Stimulated activated CD4-positive, alpha-beta T cell treated with anti-CD3 and anti-CD28 coated beads, Interleukin-4, amount 100 ng/mL, for 4 hours (primary cell): ENCODE measurements at places on chromosomes 1 and 21.

GRCh38 chr1:103218821-103219220, 110.5 kb upstream of the COL11A1 start:
- no peak for DNase-seq

DNA sequence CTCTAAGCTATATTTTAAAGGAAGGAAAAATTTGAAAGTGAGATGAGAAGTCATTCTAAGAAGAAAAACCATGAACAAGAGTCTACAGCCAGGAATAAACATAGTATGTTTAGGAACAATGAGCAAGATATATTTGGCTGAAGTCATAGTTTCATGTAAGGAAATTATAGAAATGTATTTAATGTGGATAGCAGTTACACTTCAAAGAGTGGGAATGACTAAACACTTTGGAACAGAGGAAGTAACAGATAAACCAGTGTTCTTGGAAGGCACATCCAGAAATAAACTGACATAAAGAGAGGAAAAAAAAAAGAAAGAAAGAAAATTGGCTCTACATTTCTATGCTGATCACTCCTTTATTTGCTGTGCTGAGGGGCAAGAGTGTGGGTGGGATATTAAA, 18.0 kb downstream of the C8A start:
- DNase-seq: no peak

GRCh38 chr1:83901547-83902155, 97.3 kb downstream of the TTLL7 start:
- DNase-seq: no peak

DNA sequence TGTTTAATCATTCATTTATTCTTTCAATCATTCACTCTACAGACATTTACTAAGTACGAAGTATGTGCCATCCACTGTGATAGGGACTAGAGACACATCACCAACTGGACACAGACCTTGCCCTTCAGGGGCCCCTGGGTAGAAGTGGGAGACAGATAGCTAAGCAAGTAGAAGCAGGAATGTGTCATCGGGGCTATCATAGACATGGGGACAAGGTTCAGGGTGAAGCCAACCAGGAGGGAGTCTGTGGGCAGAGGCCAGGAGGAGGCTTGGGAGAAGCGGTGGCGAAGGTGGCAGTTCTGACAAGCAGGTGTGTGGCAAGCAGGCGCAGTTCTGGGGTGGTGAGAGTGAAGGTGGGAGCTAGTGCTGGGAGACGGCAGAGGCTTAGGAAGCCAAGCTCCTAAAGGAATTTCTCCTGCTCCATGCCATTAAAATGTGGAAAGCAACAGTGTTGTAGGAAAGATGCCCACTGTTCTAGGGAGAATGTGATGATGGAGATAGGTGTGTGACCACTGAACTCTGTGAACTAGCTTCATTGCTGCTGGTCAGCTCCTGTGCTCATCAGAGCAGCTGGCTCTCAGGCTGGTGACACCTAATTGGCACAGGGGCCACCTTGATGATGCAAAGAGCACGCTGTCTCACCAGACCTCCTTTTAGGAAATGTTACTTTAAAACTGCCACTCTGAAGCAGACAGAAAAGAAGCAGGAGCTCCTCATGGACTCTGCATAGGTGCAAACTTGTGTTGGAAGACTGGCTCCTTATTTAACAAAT, 79.7 kb upstream of the LPGAT1 start:
- DNase-seq: no peak

DNA sequence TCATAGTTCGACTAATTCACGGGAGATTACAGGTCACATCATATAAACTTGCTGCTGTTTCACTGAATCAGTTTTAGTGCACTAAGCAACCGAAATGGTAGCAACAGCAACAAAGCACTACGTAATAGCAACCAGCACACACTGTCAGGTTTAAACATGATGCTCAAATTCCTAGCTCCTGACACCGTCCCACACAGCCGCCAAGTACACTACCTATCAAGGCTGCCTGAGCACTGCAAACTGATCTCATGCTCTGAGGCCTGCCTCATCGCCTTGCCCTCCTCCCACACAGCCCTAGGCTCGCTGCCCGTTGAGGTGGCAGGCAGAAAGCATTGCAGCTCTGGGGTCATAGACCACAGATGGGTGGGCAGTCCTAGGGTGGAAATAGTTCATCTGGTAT, 12.4 kb downstream of the LAMC2 start:
- DNase-seq: no peak

- no peak for DNase-seq
These were observed 92.8 kb upstream of the COA6 start for GRCh38 chr1:234280500-234280899.

GRCh38 chr1:184302346-184302745, 84.5 kb upstream of the C1orf21 start:
- no peak for DNase-seq

DNA sequence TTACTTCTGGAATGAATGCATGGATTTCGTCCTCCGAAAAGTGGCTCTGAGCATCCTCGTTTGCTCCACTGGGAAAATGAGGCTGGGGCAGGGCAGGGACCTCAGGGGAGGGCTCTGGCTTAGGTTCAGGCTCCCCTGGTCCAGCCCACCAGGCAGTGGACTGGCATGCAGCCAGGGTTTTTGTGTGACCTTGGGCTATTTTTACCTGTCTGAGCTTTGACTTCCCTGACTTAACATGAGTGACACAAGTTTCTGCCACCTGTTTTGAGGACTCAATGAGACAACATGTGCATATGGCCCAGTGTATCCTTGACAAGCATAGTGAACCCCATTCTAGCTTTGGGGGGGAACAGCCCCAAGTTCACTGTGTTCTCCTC, 32.6 kb upstream of the EDN2 start:
- no peak for DNase-seq

- no peak for DNase-seq
These were observed 4.2 kb downstream of the MANEAL start for GRCh38 chr1:37797750-37798345.

- no peak for DNase-seq
These were observed 17.2 kb upstream of the OLIG2 start for GRCh38 chr21:33008333-33009051.

DNA sequence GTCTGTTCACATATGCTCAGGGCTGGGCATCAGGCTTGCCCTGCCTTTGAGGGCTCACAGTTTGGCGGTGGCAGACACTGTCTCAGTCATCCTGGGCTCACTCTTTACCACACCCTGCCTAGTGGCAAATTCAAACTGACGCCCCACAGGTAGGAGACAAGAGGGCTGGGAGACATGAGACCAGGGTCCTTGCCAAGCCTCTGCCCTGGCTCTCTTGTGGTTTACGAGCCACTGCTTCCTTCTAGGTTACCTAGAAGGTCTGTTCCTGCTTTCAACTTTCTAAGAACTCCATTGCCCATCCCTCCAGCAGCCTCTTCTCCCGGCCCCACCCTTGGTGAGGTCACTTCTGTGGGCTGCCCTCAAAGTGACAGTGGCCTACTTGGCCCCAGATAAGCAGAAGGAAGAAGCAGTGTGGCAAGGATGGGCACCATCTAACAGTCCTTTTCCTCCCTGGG, 10.5 kb downstream of the KIF21B start:
- no peak for DNase-seq

DNA sequence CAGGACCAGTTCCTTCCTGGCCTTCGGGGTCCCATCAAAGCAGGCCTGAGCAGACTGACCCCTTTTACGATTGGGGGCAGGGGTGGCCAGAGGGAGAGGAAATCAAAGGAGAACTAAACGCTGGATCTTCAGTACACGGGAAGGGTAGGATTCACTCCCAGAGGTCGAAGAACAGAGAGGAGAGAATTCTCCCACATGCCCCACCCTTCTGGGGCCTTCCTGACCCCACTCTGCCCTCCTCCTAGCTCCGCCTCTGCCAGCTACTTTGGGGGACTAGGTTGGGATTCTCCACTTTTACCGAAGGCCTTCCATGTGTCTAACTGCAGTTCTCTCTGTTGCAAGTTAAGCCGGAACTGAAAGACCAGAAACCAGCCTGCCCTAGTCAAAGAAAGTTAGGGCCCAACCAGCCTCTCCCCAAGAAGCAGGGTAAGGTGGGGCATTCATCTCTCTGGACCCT, 654 bp upstream of the ARHGEF2 start:
- no peak for DNase-seq

DNA sequence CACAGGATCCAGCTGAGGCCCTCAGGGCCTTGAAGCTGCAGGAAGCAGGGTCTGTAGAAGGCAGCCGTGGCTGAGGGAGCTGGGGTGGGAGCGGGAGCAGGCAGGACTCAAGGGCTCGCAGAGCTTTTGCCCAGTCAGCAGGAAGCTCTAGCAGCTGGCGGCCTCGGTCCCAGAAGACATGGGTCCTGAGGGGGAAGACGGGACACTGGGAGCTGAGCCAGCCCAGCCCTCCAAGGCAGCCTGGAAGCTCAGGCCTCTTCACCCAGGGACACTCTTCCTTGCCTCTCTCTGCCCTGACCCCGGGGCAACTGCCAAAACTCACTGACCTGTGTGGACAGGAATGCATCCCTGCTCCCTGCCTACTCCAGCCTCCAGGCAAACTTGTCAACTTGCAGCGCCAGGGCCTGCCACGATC, 8.9 kb downstream of the ADGRB2 start:
- no peak for DNase-seq

GRCh38 chr1:174769961-174770549, 229.7 kb upstream of the CACYBP start:
- no peak for DNase-seq

DNA sequence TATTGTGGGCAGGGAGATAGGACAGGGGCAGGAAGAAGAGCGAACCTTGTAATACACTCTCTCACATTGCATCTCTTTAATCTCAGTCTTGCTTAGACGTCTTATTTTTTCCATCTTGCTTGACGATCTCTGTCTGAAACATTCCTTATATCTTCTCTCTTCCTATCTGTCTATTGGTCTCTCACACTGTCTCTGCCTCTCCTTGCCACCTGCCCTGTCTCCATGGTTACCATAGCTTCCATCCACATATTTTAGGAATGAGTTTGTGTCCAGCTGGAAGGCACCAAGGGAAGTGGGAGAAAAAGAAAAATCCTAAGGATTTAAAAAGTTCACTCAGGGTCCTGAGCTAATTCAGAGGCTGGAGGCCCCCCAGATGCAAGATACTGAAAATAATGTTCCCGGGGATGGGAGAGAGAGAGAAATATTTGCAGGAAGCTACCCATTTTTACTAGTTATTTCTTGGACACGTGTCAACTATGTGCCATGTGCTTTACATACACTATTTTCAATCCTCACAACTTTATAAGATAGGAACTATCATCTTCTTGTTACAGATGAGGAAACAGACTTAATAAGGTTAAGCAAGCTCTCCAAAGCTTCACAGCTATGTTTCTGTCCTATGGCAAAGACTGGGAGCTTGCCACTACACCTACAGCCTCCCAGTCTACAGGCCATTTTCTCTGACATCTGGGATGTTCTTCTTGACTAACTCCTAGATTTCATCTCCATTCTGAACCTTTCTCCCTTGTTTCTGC, 933 bp downstream of the ANKRD34A start:
- no peak for DNase-seq

DNA sequence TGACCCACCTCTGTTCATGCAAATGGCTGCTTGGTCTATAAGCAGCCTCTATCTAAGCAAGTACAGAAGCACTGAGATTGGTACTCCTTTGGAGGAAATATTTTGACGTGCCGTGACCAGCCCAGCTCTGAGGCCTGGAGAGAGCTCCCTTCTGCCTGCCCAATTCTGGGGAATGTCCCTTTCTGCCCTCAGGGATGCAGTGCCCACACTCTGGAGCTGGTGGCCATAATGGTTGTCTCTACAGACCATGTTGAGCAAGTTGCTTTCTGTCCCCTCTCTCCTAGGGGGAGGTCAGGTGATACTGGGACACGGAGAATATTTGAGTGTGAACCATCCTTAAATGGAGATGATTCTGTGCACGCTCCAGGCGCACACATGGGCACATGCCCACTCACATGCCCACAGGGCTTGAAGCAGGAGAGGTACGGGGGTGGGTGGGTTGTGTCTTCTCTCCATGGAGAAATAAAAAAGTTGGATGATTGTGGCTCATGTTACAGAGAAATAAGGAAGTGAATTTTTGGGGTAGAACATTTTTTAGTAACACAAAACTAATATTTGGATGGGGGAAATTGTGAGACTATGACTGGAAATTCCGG, 13.9 kb upstream of the ALPL start:
- no peak for DNase-seq

GRCh38 chr21:23455676-23456075, 2151.6 kb downstream of the MRPL39 start:
- no peak for DNase-seq

GRCh38 chr1:208461680-208462079, 217.5 kb upstream of the PLXNA2 start:
- no peak for DNase-seq

DNA sequence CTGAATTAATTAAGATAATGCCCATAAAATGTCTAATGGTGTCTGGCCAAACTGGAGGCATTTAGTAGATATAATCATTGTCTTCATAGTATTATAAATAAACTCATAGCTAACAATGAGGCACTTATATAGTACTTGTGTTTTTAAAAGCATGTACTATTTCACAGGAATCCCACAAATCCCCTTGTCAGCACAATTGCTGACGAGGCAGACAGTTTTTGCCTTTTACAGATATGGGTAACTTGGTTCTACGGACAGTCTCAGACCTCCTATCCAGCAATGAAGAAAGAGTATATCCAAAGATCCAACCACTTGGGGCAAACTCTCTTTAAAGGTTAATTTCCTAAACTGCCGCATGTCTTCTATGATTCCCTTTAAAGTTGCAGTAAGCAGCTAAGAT, 73.7 kb downstream of the ATP1B1 start:
- no peak for DNase-seq

GRCh38 chr1:246582301-246583055, 16.2 kb downstream of the CNST start:
- DNase-seq: no peak

GRCh38 chr1:229035748-229036082, 235.2 kb upstream of the RAB4A start:
- no peak for DNase-seq

GRCh38 chr1:232271991-232272589, 357.8 kb downstream of the SIPA1L2 start:
- DNase-seq: no peak

- no peak for DNase-seq
These were observed 92.1 kb upstream of the ADAMTS5 start for GRCh38 chr21:27058673-27059605.

GRCh38 chr1:78681265-78681664, 31.6 kb downstream of the IFI44 start:
- no peak for DNase-seq

GRCh38 chr1:173206816-173207568, at the start of gene TNFSF4:
Gene TNFSF4, minus strand, starts transcription at chr1:173207331. Its CDS starts 155 bp downstream, at chr1:173207176.
- DNase-seq: peak; percentile 20

DNA sequence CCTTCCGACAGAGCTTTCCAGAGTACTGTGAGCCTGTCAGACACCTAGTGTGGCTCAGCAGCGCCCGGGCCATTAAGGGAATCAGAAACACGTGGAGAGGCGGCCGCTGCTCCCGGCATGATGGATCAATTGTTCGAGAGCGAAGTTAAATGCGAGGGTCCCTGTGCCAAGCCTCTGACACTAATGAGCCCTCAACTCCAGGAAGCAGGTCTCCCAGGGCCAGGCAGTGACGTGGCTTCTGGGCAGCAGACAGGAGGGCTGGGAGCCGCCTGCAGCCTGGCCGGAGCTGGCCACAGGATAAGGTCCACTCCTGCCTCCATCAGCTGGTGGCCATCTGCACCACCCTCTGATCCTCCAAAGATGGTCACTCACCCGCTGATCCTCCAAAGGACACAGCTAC, 67.5 kb upstream of the CLDN14 start:
- no peak for DNase-seq

- no peak for DNase-seq
These were observed at the start of gene RYR2 for GRCh38 chr1:237041795-237042525. Gene RYR2, plus strand, starts transcription at chr1:237042184. Its CDS starts 338 bp downstream, at chr1:237042522.
